Activated CD8-positive, alpha-beta memory T cell treated with anti-CD3 and anti-CD28 coated beads for 1 hour (primary cell): ENCODE measurements at places on chromosomes 1 and 21.

DNA sequence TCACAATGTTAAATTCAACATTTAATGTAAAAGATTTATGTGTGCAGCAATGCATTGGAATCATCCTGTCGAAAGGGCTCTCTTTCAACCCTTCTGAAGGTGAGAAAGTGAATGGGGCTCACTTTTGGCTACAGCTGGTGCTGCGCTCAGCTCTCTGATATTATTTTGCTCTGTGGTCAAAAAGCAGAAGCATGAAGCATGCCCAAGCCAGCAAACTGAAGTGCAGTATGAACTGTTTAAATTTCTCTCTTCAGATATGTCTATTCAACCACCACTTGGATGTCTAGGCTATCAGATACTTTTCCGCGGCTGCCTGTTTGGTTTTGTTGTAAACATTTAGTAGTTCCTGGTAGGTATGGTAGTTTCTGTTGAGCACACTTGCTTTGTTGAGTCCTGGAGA is 216.9 kb upstream of the TMPRSS15 start:
- DNase-seq = no peak

GRCh38 chr1:153192697-153193096 is 10.5 kb upstream of the LELP1 start:
- DNase-seq = no peak

DNA sequence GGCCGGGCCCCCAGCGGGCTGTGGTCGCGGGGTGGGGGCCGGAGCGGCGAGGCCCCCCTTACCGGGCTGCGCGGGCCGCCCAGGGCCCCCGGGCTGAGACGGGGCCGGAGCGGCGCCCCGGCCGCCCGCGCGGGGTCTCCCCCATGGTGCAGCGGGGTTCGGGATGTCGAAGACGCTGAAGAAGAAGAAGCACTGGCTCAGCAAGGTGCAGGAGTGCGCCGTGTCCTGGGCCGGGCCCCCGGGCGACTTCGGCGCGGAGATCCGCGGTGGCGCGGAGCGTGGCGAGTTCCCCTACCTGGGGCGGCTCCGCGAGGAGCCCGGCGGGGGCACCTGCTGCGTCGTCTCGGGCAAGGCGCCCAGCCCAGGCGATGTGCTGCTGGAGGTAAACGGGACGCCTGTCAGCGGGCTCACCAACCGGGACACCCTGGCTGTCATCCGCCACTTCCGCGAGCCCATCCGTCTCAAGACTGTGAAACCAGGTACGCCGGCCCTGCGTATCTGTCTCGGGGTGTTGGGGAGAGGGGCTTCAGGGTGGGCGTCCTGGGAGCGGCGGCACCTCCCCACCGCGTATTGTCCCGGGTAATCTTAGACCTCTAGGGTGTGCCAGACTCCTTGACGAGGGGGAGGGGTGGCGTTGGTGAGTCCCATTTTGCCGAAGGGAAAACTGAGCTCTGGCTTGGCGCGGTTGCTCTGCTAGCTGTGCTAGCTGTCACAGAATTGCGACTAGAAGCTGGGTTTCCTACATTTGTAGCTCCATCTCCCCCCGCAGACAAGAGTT is 745 bp downstream of the MAGI3 start:
- peak; percentile 27 for DNase-seq

DNA sequence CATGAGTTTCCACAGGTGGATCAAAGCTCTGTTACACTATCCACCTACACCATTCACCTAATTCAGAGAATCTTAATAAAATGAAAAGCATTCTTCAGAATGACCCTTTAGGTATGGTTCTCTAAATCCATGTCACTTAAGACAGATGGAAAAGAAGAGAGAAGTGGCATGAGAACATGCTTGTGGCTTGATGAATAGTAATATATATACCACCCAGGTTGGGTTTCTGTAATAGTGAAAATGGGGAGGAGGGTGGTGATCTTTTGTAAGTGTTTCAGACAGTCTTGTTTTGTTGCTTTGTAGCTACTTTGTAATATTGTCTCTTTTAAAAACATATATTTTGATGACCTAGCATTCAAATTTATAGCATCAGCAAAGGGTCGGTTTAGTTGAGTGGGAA is 469.8 kb downstream of the USP25 start:
- no peak for DNase-seq

- no peak for DNase-seq
Measured at GRCh38 chr21:34942911-34943310, 106.2 kb downstream of the RUNX1 start.

DNA sequence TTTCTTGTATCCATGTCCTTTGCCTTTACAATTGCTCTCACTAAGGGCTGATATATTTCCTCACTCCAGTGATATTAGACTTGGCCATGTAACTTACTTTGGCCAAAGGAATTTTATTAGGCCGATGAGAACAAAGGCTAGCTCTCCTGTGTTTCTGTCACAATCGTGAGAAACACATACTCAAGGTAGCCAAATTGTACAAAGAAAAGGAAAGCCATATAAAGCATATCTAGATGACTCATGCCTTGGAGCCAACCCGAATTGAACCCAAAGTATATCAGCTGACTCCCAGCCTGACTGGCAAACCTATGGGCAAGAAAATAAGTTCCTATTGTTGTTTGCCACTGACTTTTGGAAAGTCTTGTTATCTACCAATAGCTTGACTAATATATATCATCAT is 371.7 kb upstream of the LRRC7 start:
- DNase-seq = no peak

- no peak for DNase-seq
Measured at GRCh38 chr21:40620386-40621145, 226.4 kb downstream of the DSCAM start.

DNA sequence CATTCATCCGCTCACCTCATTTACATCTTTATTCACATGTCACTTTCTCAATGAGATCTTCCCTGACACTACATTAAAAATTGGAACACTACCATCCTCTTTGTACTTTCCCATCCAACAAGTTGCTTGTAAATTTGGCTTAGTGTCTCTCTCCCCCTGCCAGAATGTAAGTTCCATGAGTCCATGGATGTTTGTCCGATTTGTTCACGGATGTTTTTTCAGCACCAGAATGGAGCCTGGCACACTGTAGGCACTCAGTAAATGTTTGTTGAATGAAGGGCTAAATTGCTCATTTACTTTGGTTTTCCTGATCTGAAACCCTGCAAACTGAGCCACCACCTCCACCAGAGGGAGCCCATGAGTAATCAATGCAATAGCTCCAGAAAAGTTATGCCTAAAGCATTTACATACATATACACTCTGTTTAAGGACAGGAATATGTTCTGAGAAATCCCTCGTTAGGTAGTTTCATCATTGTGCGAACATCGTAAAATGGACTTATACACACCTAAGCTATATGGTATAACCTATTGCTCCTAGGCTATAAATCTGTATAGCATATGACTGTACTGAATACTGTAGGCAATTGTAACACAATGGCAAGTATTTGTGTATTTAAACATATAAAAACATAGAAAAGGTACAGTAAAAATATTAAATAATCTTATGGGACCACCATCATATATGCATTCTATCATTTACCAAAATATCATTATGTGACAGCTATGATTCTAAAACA is 2.8 kb upstream of the EYA3 start:
- peak; percentile 55 for DNase-seq

- DNase-seq = peak; percentile 29
Measured at GRCh38 chr21:34807881-34808568, 139.2 kb downstream of the CLIC6 start.

- peak; percentile 8 for DNase-seq
Measured at GRCh38 chr1:98794196-98794886, 132.8 kb downstream of the SNX7 start.

- no peak for DNase-seq
Measured at GRCh38 chr1:109199710-109200109, 14.0 kb upstream of the SARS1 start.

GRCh38 chr1:206658264-206658980 is 23.1 kb downstream of the DYRK3 start:
- peak; percentile 38 for DNase-seq

DNA sequence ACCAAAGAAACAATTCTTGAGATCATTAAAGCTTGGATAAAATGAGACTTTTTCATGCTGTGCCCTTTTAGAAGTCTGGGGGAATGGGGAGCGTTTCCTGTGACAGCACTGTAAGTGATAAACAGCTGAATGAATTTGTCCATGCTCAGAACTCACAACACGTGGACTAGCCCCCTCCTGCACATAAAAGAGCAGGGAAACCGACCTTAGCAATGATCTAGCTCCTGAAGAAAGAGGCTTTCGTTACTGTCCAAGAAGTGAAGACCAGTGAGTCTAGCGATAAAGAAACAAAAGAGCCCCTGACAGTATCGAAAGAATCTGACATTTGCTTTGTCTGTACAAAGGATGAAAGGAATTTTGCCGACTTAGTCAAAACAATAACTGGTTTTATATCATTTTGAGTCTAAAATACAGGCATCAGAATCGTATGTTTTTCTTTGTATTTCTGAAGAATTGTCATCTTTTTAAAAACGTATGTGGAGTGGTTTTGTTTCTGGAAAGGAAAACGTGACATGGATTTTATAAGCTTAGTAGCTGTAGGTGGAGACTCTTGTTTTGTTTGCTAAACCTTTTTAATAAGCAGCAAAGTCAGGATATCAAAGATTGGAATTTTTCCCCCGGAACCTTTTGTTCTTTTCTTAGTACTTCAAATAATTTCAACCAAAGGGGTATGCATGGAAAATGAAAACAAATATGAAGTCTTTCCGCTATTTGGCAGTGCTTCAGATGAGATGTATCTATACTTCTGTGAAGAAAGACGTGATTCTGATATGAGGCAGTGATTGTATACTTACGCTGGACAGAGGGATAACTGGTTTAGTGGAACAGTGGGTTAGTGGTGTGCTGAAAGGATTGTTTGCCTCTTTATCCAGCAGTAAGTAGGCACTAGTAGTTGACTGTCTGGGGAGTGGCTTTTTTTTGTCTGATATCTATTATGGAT is 61.0 kb downstream of the MAST2 start:
- no peak for DNase-seq

DNA sequence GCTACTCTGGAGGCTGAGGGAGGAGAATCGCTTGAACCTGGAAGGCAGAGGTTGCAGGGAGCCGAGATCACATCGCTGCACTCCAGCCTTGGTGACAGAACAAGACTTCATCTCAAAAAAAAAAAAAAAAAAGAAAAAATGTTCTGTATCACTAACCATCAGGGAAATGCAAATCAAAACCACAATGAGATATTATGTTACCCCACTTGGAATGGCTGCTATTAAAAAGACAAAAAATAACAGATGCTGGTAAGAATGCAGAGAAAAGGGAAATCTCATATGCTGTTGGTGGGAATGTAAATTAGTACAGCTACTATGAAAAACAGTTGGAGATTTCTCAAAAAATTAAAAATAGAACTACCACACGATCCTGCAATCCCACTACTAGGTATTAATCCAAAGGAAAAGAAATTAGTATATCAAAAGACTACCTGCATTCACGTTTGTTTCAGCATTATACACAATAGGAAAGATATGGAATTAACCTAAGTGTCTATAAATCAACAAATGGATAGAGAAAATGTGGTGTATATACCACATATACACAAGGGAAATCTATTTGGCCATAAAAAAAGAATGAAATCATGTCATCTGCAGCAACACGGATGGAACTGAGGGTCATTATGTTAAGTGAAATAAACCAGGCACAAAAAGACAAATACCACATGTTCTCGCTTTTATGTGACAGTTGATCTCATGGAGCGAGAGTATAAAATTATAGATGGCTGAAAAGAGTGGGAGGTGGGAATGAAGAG is 62.6 kb downstream of the ABL2 start:
- no peak for DNase-seq

DNA sequence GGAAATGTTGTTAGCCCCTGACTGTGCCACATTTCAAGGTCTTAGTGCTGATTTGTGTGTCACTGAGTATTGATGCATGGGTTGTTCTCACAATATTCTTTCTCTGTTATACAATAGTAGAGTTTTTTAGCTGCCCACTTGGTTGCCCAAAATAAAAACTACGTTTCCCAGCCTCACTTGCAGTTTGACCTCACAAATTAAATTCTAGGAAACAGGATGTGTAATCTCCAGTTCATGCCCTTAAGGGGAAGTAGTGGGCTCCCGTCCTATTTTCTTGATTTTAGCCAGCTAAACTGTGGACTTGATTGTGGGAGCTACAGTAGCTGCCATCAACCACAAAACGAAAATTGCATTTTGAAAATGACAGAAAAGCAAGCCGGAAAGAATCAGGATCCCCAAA is 27.3 kb upstream of the LAMC1 start:
- no peak for DNase-seq

GRCh38 chr1:37553598-37553926 is 531 bp downstream of the SNIP1 start:
- no peak for DNase-seq

GRCh38 chr1:116966791-116967190 is 34.8 kb upstream of the CD101 start:
- DNase-seq = no peak

DNA sequence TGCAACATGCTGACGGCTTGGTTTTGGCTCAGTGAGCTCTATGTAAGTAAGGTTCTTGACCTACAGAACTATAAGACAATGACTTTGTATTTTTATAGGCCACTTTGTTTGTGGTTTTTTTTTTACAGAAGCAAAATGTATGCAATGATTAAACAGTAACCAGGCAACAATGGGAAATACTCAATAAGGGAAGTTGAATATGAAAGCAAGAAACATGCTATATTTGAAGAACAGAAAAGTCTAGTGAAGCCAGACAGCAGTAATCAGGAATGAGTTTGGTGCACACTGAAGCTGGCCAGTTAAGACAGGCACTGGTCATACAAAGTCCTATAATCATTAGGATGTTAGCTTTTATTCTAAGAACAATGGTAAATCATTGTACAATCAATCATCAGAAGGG is 1926.8 kb downstream of the NCAM2 start:
- no peak for DNase-seq

DNA sequence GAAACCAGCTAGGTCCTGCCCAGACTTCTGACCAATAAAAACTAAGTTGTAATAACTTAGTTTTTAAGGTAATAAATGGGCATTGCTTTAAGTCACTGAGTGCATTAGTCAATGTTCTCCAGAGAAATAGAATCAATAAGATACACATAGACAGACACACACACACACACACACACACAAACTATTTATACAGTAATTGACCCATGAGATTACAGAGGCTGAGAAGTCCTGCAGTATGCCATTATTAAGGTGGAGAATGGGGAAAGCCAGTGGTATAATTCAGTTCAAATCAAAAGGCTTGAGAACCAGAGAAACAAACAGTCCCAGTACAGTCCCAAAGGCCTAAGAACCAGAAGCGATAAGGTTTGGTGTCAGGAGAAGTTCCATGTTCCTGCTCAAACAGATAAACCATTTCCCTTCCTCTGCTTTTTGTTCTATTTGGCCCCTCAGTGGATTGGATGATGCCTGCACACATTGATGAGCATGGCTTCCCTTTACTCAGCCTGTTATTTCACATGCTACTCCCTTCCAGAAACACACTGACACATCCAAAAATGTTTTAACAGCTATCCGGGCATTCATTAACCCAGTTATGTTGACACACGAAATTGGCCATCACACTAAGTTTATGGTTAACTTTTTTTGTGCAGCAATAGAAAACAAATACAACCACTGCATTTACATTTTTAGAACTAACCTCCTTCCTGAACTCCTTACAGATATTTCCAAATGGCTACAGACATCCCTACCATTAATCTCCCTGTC is 828.2 kb upstream of the NCAM2 start:
- DNase-seq = no peak

DNA sequence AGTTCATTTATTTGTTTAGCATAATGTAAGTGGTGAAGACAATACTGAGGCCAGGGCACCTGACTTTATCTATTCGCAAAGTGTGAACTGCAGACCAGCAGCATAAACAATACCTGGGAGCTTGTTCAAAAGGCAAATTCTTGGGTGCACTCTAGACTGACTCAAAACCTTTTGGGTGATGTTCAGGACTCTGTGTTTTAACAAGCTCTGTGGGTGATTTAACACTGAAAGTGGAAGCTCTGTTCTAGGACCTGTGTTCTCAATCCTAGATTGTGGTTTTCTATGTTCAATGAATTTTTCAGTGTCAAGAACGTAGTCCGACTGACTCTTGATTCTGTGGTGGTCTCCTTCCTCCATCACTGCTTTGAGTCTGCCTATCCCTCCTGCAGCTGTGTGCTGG is 71.9 kb downstream of the GPR88 start:
- no peak for DNase-seq
